ENCODE measurements at places on chromosomes 5 and 9.
A peak's percentile ranks its signal among the peaks of the same experiment; 100 is the strongest.

DNA sequence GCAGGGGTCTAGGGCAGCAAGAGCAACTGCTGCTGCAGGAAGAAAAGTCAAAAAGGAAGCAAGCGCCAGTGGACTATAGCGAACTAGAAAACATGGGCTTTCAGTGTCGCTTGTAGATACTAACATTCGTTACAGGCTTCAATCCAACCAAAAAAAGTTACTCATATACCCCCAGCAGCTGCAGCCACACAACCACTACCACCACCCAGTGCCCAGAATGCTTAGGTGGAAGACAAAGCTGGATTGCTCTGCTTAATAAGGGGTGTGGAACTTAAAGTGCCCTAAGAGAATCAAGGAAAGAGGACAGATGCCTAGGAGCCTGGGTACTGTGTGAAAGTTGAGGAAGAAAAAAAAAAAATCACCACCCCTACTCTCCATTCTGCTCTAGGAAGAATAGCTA lies 203.6 kb downstream of the ELAVL2 start:
- DNase-seq: no peak

GRCh38 chr5:53249529-53250200 lies 140.1 kb upstream of the MOCS2 start:
- no peak for DNase-seq

- peak; percentile 30 for DNase-seq
These were observed 490 bp downstream of the PCBD2 start for GRCh38 chr5:134905246-134905996.

GRCh38 chr5:93267276-93267675 lies 313.7 kb downstream of the NR2F1-AS1 start:
- DNase-seq: no peak

- DNase-seq: no peak
These were observed 495.2 kb downstream of the TLE4 start for GRCh38 chr9:80066931-80067330.

DNA sequence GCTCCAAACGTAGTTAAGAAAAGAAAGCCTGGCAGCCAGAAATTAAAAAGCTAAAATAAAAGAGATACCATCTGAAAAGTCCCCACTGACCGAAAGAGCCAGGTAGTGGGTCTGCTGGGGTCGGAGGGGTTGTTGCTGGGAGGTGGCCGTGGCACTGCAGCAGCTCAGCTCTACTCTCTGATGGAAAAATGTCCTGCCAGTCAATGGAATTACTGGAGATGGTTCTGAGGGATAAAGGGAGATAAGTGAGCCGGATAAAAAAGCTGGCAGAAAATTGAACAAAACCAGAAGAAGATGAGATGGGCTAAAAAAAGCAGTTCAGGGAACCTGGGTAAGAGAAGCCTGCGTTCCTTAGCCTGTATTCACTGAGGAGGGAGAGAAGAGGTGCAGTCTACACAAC lies 202.8 kb downstream of the SREK1 start:
- DNase-seq: no peak

DNA sequence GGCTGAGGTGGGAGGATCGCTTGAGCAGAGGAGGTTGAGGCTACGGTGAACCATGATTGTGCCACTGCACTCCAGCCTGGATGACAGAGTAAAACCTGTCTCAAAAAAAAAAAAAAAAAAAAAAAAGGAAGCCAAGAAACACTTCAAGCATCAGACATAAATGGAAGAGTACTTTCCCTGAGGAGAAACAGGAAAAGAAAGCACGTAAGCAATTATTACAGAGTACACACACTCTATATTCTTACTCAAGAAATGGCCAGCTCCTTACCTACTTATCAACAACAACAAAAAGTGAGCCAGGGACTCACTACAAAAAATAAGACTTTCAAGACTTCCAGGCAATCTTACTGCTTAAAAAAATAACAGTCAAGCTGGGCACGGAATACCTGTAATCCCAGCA lies 21.8 kb downstream of the ZFR start:
- no peak for DNase-seq

DNA sequence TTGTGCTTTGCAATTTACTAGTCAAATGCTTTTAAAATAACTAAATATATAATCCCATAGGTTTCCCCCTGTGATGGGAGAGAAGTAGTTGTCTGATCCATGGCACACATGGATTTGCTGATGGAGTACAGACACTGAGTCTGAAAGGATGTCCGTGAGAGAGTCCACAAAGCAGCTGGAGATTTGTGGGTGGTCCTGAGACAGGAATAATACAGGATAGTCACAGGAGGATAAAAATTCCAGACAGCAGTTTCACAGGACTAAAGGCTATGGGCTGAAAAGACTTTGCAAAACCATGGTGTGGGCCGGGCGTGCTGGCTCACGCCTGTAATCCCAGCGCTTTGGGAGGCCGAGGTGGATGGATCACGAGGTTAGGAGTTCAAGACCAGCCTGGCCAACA lies 58.7 kb upstream of the ZFR start:
- DNase-seq: no peak

DNA sequence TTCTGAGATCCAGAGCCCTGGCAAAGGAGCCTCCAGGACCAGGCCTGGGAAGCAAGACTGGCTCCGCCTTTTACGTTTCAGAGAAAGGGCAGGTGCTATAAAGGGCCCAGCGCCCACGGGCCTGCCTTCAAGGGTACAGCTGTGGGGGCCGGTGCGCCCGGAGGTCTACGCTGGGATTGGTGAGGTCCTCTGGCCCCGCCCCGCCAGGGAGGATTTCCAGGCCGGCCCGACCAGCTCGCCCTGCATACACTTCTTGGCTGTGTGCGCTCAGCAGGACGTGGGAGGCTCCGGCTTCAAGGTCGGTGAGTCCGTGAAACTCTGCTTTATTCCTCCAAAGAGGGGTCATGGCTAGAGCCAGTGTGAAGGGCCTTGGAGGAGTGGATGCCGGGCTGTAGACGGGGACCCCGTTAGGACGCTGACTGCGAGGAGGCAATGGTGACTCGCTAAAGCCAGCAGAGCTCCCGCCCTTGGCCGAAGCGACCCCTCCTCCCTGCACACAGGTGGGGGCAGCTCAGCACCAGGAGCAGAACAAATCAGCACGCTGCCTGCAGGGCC lies at the start of gene CKMT2:
CKMT2 (plus strand) TSS at position 243 of the 555 bp plus-strand sequence. CDS start 17,811 bp downstream, outside the sequence.
- no peak for DNase-seq

- DNase-seq: no peak
These were observed 127.9 kb downstream of the PIK3R1 start for GRCh38 chr5:68343421-68343826.

GRCh38 chr5:113891491-113891890 lies 378.0 kb downstream of the YTHDC2 start:
- no peak for DNase-seq

DNA sequence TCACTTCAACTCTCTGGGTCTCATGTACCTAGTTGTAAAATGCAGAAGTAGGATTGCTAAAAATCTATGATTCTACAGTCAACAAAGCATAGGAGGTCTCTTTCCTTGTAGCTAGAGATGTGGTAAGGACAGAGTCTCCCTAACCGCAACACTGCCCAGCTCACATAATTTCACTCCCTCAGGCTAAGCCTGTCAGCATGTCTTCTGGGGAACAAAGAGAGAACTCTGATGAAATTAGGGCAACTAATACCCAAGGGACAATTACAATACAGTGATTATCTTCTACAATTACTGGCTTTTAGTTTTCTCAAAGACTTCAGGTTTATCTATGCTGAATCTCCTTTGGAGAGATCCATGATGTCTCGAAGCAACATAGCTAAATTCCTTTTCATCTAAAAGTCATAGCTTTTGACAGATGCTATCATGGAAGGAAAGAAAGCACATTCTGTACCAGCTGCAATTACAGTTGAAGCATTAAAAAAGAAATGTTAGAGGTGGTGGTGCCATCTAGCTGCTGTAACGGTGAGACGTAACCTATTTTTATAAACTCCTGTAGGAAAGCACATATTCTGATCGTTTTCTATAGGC lies 141.1 kb upstream of the TARS1 start:
- no peak for DNase-seq

DNA sequence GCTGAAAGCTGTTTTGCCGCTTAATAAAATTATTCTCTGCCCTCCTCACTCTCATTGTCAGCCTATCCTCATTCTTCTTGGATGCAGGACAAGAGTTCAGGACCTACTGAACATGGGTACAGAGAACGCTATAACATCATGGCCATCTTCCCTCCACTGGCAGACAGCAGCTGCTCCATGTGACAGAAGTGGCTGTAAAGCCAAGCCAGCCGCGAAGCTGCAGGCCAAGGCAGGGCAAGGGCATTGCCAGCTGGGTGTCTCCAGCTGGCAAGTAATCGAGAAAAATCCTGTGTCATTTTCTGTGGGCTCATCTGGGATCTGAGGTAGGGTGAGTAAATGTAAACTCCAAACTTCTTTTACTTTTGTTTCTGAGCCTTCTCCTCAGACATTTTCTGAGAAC lies 84.8 kb downstream of the SLC25A46 start:
- no peak for DNase-seq

- no peak for DNase-seq
These were observed 117.7 kb downstream of the MARCHF3 start for GRCh38 chr5:126912616-126913200.

DNA sequence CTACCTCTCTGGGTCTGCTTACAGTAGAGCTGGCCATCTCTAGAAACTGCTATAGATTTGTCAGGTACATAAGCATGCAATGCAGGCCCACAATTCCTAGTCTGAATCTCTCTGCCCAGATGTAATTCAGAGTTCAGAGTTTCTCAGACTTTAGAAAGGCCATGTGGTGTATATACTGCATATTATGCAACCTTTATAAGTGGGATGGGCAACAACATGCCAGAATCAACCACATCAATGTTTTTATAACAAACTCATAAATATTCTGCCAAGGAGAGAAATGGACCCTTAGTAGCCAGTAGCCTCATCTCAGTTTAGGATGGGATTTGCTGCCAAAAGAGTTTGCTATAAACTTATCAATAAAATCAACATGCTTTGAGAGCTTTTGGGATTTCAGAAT lies 78.8 kb downstream of the SLC1A1 start:
- DNase-seq: no peak

DNA sequence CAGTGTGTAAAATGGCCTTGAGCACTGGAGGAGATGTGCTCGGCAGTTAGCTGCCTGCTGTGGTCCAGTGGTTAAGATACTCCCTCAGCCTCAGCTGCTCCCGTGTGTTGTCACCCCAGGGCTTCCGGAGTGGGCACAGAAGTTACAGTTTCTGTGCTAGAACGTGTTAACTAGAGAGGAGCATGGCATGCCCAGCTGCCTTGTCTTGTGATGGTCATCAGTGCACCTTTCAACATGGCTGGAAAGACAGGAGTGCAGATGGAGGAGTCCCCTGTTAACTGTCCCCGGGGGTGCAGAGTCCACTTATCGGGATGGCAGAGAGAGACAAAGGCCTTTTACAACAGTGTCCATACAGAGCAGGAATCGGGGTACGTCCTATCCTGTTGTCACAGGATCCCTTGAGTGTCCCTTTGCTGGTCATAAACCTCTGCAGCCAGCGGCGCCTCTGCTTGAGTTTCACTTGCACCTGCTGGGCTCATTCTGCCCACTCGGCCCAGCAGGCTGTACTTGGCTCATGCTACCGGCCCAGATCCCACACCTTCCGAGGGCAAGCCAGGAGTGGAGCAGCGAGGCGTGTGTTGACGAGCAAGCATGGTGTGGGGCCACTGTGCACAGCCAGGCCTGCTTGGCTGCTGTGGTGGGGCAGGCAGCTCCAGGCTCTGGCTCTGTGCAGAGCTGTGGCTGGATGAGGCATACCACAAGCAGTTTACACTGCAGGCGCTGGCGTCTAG lies 112.6 kb downstream of the EHMT1 start:
- DNase-seq: no peak

DNA sequence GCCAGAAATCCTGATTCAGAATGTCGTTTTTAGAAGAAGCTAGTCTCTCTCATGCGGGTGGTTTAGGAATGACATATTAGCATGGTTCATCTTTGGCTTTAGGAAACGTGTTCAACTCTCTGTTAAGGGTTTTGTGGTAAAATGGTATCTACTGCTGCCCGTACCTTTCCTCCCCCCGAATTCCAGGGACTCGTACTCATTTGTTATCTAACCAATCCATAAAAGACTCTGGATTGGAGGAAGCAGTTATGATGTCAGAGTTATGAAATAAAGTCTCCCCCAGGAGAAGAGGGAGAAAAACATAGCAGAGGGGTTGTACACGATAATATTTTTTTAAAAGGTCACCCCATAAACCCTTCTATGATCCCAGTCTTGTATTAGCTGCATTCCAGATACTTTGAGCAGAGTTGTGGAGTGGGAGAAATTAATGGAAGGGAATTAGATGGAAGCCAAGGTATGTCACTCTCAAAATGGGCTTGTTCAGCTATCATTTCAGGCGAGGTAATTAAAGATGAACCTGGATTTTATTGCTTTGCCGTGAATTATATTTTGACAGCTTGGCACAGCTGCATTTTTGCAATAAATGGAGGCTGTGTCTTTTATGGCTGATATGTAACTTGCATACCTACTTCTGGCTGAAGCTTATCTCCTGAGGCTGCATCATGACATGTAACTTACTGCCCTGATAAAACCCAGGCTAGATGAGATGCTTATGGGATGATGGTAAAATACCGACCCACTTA lies 31.3 kb downstream of the RAI14 start:
- DNase-seq: no peak

DNA sequence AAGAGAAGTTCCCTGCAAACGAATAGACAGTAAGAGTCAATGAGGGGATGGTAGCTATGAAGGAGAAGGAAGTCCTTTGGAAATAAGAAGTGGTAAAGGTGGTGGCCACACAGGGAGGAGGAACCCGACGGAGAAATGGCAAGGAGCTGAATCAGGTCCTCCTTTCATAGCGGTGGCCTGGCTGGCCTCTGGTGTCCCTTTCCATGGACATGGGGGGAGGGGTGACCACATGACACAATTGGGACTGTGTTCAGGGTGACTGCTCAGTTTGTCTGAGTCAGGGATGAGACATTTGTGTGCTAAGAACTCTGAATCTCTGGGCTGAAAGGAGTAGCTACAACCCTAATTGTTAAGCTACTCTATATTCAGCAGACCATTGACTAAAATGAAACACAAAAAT lies 28.7 kb upstream of the TIMD4 start:
- DNase-seq: no peak

- DNase-seq: peak; percentile 46
These were observed 681.8 kb downstream of the SEMA5A start for GRCh38 chr5:8864053-8864452.

All from DMS153 (cell line).